Fibroblast of the aortic adventitia (primary cell): ENCODE measurements at places on chromosomes 6 and 20. TPM values are rescaled to one million over a fixed set of nuclear protein-coding genes. Genes with fewer than 3 reads are reported as not detected.

DNA sequence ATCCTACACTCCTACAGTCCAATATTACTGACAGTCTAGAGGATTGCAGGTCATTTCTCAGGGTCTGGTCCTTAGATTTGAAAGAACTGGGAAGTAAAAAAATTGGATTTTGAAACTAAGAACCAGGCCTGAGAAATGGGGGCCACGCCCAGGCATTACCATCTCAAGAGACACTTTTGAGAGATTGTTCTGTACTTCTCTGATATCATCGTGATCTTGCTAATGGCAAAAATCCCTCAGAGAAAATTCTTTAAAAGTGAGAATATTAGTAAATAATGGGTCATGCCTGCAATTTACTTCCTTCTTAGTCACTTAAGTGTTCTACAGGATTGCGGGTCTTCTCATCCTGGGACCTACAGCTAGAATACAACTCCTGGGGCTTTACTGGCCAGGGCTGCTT lies 42.0 kb upstream of the HIVEP1 start:
- DNase-seq = peak; percentile 52

DNA sequence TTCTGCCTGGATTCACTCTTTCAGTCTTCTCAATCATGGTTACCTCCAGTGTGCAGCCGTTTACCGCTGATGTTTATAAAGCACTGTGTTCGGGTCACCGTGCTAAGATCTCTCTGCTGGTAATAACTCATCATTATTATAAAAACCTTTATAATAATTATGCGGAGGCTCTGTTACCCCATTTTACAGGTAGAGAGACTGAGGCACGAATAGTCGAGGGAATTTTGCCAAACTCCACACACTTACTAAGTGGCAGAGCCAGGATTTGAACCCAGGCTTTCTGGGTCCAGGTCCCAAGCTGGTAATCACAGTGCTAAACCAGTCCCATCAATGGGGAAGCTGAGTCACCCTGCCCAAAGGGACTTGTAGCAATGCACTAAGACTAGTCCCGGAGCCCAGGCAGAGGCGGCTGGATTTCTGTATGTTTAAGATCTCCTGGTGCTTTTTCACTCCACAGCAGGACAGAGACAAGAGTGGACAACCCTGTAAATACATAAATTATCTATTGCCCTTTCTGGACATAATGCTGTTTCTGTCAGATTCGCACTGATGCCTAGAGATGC lies 48.1 kb downstream of the SYNJ2 start:
- peak; percentile 13 for DNase-seq

GRCh38 chr20:4813076-4813862 lies 91.6 kb downstream of the PRND start:
- no peak for DNase-seq

- no peak for DNase-seq
Observed at GRCh38 chr6:743320-744096, 50.6 kb upstream of the EXOC2 start.

DNA sequence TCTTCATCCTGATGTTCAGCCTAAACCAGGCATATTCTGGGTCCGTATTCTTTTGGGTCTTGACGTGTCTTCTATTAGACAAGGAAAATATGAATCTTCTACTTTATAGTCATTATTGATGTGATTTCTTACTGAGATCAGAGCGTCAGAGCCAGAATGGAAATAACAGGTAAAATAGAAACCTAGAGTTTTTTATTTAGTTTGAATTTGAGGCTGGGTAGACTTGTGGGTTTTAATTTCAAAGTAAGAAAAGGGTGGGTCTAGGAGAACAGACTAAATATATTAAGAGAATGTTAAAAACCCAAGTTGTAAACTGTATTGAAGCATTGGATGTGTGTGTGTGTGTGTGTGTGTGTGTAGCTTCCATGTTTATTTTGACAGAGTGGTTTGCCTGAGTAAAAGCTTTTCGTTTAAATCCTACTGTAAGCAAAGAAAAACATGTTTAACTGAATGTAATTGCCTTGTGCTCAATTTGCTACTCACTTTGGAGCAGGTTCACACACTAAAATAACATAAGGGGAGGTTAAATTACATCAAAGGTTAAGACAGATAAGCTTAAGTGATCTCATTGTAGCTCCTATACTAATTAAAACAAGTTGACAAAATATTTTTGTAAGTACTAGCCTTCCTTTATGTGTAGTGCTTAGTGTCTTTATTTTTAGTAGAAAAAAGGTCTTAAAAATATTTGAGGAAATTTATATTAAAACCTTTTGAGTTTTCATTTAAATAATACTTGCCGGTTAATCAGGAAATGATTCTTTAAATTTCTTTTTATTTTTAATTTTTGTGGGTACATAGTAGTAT lies 17.4 kb downstream of the HECA start:
- DNase-seq = no peak

GRCh38 chr6:126075335-126076071 lies 89.2 kb downstream of the TRMT11 start:
- DNase-seq = no peak

Gene CPXM1
- total RNA-seq = 3.8 and 48.5 TPM in 2 replicates

Gene ZSCAN12
- total RNA-seq = 6.5 and 11.0 TPM in 2 replicates
